Fibroblast of lung (primary cell): ENCODE measurements at places on chromosomes 1 and 21. TPM values are rescaled to one million over a fixed set of nuclear protein-coding genes. Genes with fewer than 3 reads are reported as not detected.

The KRTAP21-2 gene
- total RNA-seq: not detected in 2 replicates

The TNFRSF9 gene
- under 0.01 TPM in 1 of 2 replicates, not detected in the other for total RNA-seq

The TNFRSF25 gene
- 0.51 and 1.5 TPM in 2 replicates for total RNA-seq

GRCh38 chr1:226342656-226343055 is 33.7 kb upstream of the LIN9 start:
- no peak for DNase-seq

GRCh38 chr21:32521736-32522355 is 63.5 kb downstream of the TCP10L start:
- DNase-seq: no peak

DNA sequence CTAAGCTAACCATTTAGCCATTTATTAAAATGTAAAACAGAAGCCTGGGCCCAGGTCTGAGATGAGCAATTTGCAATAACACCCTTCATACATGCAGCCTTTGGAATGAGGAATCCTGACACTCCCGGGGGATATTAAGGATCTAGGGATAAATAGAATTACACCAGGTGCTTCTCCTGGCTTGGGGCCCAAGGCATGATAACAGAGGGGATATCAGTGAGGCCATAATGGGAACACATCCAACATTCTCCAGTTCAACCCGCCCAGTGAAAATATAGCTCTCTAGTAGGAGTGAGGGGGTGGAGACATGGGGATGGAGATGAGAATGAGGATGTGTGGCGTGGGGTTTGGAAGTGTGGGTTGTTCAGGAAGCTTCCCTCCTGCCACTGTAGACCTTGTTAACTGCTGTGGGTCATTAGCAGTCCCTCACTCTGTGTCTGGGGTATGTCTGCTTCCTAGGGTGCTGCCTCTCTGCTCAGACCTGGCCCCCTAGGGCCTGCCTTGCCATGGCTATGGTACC is 57.9 kb upstream of the KANK4 start:
- DNase-seq: no peak

GRCh38 chr1:1334835-1335234 is 3.8 kb downstream of the TAS1R3 start:
- DNase-seq: no peak

DNA sequence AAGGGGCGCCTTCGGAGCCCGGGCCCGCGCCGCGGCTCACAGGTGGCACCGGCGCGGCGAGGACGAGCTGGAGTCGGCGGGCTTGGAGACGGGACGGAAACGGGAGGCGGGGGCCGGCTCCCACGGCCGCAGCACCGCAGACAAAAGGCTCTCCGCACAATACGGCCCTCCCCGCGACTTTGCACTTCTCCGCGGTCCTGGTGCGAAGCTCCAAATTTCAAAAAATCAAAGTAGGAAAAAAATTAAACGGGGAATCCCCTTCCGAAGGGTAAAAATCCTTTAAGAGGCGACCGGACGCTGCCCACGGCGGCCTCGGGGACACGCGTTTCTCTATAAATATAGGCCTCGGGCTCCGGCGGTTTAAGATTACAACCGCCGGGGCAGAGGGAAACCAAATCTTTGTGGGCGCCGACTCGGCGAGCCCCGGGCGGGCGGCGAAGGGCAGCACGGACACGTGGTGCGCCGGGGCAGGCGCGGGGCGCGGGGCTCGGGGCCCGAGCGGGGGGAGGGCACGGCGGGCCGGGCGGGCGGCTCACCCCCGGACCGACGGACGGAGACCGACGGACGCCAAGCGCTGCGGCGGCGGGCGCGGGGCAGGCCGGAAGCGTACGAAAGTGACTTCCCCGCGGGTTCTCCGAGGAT is 453 bp downstream of the PABPC4 start:
- peak; percentile 19 for DNase-seq

DNA sequence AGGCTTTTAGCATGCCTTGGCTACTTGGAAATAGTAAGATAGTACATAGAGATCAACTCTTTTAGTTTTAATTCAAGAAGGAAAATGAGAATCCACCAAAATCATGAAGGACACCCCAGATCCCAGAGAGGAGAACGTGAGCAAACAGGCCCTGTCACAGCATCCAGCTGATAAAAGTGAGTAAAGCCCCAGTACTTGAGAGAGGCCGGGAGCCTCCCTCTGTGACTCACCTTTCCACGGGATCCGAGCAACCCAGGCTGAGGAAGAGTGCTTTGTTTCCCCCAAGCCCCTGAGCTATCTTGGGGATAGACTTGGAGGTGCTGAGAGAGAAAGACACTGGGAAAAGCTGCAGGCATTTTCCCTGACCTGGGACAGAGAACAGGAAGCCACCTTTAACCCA is 238.6 kb downstream of the DUSP10 start:
- DNase-seq: no peak
